ENCODE measurements at places on chromosomes 7 and 10.

- DNase-seq = peak; percentile 81
Observed at GRCh38 chr10:102395400-102396316, at the start of gene NFKB2. Gene NFKB2 (plus strand): TSS chr10:102395705. CDS start chr10:102395960, 255 bp downstream.

DNA sequence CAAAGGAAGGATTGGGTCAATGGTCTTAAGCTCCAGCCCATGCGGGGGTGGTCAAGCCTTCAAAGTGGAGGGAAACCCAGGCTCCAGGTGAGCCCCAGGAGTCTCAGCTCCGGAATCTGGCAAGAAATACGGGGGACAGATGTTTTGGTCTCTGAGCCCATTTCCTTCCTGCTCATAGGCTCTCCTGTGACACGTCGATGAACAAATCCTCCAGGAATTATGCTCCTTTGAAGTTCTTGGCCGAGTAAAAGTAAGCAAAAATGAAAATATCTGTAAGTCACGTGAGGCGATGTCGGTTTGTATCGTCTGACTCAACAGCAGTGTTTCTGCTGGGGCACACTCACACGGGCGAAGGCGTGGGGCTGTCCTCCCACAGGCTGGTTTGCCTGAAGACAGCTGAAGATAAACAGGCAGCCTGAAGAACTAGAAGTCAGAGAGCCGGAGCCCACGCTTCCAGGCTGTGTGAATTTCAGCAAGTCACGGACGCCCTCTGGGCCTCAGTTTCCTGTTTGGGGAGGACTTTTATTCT, 52.6 kb upstream of the SMNDC1 start:
- DNase-seq = no peak

DNA sequence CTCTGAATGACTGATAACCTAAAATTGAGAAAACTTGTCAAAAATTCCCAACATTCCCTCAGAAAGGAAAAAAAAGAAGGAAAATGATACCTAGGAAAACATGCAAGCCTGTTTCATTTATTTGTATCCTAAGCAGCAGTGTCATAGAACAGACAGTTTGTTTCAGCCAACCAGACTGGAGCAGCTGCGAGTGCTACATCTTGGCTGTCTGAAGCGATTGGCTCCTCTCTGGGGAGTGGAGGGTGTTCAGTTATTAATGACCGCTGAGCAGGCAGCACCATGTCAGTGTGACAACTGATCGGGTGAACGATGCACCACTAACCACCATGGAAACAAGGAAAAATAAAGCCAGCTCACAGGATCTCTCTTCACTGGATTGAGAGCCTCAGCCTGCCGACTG, at the start of gene LRRN3:
TSS of gene LRRN3 (plus strand) at position 282 of the 400 bp plus-strand sequence. CDS start 31,646 bp downstream, outside the sequence.
- peak; percentile 88 for DNase-seq

DNA sequence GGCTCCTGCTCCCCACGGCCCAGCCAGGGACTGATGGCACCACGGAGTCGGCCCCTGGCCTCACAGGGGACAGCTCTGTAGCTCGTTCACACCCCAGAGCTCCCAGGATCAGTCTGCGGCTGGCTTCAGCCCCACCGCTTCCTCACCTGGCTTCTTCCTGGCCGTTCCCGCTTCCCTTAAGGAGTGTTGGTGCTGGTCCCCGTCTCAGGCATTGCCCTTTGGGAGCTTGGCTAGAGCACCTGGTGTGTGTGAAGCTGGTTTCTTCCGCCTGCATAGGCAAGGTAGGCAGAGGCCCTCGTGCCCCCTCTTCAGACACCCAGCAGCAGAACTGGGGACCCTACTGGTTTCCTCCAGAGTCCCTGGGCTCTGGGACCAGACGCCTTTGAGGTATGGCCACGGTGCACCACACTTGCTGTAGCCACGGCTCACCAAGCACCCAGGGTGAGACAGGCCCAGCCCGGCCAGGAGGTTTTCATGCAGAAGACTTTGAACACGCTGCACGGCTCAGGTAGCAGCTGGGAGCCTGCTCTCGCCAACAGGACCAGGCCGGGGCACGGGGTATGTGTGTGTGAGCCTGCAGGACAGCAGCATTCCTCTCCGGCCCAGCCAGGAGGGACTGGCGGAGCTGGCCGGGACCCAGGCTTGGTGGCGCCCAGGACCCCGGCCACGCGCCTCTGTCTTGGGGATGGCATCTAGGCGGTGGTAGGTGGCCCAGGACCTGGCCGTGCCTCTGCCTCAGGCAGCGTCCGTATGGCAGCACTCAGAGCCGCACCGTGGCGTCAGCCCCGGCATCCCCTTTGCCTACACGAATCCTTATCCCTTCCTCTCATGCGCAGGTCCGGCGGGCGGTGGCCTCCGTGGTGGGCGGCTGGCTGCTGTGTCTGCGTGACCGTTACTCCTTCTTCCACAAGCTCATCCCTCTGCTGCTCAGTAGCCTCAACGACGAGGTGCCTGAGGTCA, 13.2 kb upstream of the PRKAR1B start:
- DNase-seq = no peak

GRCh38 chr10:123484722-123485121, 181.4 kb upstream of the GPR26 start:
- DNase-seq = no peak

DNA sequence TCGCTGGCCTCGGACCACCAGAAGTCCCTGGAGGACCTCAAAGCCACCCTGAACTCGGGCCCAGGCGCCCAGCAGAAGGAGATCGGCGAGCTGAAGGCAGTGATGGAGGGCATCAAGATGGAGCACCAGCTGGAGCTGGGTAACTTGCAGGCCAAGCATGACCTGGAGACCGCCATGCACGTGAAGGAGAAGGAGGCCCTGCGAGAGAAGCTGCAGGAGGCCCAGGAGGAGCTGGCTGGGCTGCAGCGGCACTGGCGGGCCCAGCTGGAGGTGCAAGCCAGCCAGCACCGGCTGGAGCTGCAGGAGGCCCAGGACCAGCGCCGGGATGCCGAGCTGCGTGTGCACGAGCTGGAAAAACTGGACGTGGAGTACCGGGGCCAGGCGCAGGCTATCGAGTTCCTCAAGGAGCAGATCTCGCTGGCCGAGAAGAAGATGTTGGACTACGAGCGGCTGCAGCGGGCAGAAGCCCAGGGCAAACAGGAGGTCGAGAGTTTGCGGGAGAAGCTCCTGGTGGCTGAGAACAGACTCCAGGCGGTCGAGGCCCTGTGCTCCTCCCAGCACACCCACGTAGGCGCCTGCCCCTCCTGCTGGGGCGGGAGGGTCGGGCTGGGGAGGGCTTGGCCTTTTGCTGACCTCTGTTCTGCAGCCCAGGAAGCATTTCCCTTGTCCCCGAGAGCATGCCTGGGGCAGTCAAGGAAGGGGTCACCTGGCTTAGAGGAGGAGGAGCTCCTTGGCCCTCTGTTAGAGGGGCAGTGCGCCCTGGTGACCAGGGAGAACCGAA, 77.3 kb upstream of the GTF2IRD1 start:
- DNase-seq = no peak

DNA sequence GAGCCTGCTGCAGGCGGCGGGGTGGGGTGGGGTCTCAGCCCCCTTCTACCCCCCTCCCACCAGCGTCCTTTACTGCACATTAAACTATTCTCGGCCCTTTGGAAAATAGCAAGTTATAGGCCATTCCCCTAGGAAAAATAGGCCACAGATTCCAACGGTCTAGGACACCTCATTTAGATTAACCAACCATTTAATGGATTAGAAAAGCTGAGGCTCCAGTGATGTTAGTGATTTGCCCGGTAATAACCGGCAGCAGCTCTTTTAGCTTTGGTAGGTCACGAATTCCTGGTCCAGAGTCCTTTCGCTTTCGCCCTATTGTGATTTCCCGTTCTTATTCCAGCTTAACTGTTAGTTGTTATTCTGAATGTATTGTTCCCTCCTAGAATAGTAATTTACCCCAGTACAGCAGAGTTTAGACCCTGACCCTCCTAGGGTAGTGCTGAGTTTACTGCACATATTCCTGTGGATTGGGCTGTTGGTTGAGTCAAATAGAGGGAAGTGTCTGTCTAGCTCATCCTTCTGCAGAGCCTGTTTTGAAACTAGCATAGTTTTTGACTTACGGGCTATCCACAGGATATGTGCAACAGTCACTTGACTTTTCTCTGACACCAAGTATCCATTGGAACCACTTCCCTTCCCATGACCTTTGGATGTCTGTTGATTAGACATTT, 754 bp downstream of the GSTO1 start:
- DNase-seq = peak; percentile 82

DNA sequence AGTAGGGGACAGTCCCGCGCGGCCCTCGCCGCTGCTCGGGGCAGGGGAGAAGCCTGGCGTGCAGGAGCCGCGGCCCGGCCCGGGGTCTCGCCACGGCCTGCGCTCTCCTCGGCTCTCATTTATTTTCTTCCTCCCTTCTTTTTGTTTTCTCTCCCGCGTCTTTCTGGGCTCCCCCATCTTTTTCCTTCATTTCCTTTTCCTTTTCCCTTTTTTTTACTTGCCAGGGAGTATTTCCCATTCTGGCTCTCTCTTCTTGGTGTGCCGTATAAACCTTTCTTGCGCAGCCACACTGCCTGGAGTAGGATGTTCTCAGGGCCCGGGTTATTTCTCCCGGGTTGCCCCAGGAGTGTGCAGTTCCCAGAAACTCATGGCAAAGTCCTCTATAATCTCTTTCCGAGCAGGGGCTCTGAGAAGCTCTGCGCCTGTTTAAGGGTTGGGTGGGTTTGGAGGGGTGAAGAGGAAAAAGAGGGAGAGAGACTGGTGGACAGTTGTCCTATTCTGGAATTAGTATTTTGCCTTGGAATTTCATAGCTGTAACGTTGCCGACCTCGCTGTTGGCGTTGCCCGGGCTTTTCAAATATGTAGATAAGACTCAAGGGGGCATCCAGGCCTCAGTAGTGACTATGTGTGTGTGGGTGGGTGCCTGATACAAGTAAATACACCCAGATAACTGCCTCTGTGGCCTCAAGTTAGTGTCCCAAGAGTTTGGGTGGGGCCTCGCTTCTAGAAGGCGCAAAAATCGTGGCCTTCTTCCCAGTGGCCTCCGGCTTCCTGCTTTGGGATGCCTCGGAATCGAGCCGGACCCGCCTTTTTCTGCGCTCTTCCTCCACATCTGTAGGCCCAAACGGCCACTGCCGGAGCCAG, 4.3 kb upstream of the ZNF503 start:
- no peak for DNase-seq

DNA sequence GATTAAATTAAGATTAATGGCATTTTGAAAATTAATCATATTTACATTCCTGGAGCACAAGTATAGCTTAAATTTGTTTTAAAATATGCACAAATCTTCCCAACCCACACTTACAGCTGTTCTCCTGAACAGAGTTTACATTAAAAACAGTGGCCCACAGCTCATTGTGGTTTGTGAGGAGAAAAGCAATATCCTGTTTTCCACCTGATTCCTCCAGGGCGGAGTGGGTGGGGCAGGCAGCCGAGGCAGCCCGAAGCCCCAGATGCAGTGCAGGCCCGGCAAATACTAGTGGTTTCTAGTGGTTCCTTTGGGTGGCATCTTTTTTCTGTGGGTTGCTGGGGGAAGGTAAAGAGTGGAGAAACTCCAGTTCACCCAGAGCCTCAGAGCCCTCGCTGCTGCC, 280.8 kb downstream of the ARHGAP12 start:
- no peak for DNase-seq

GRCh38 chr10:8835453-8836167, 781.1 kb downstream of the GATA3 start:
- DNase-seq = no peak

DNA sequence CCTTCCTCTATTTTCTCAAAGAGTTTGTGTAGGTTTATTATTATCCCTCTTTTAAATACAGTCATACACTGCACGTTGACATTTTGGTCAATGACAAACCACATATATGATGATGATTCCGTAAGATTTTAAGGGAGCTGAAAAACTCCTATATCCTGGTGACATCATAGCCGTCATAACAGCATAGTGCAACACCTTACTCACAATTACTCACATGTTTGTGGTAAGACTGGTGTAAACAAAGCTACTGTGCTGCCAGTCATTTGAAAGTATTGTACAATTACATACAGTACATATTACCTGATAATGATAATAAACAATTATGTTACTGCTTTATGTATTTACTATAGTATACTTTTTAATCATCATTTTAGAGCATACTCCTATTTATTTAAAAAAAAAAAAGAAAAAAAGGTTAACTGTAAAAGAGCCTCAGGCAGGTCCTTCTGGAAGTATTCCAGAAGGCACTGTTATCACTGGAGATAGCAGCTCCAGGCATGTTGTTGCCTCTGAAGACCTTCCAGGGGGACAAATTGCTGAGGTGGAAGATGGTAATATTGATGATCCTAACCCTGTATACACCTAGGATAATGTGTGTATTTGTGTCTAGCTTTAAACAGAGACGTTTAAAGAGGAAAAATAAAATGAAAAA, 123.3 kb upstream of the CDK1 start:
- DNase-seq = no peak

GRCh38 chr7:150569245-150569955, 2.2 kb downstream of the GIMAP4 start:
- peak; percentile 30 for DNase-seq

- no peak for DNase-seq
Observed at GRCh38 chr7:117323305-117323850, 520 bp upstream of the WNT2 start.

DNA sequence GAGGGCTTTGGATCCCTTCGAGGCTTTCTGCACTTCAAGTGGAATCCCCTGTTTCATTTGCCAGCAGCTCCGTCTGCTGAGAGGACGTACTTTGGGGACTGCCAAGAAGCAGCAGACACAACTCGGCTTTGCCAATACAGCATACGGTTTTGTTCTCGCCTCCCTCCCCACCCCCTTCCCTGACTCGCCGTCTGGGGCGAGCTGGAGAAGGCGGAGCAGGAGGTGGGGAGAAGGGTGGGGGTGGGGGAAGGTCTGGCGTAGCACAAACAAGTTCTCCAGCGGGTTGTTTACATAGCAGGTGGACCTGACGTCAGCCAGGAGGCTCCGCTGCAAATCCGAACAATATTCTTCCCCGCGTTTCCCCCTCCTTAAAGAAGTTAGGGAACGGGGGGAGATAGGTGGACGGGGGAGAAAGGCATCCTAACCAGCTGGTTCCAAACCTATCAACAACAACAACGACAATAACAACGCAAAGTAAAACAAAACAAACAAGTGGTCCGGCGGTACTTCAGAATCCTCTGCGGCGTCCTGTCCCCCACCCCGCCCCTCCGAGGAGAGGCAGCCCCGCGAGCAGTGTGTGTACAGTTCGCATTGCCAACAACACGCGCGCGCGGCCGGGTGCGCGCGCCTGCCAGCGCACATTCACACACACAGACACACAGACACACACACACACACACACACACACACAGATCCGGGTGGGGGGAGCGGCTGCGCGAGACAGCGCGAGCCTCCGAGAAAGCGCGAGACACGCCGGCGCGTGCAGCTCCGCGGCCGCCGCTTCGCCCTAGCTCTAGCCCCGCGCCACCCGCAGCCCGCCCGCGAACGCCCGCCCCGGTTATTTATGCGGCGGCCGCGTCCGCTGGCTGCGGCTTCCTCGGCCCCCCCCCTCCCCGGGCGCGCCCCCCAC, 167.0 kb upstream of the PPP1R3A start:
- DNase-seq = peak; percentile 71

DNA sequence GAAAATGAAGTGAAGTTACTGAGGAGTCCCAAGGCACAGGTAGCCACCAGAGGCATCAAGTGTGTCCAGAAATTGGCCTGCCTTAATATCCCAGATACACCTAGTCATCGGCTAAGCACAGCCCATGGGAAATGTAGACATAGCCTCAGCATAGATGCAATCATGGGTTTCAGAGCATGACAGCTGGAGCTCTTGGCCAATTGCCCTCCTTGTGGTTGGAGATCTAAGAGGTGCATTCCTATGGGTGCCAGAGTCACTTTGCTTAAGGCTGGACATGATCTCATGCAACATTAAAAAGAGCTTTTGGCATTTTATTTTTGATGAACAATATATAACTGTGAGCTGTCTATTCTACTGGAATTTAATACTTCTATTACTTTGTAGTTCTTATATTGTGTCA, 758.0 kb upstream of the LRRTM3 start:
- DNase-seq = no peak

GRCh38 chr10:72638586-72639440, 12.9 kb upstream of the MICU1 start:
- no peak for DNase-seq

GRCh38 chr7:28956608-28957063, 1.5 kb downstream of the TRIL start:
- no peak for DNase-seq

All from pons (tissue), 1 donor.